ENCODE measurements at places on chromosomes 6 and 20.

- peak; percentile 45 for DNase-seq
These were observed 140.1 kb upstream of the SNX9 start for GRCh38 chr6:157682856-157683481.

GRCh38 chr20:9128568-9128967, 59.7 kb downstream of the PLCB4 start:
- no peak for DNase-seq

DNA sequence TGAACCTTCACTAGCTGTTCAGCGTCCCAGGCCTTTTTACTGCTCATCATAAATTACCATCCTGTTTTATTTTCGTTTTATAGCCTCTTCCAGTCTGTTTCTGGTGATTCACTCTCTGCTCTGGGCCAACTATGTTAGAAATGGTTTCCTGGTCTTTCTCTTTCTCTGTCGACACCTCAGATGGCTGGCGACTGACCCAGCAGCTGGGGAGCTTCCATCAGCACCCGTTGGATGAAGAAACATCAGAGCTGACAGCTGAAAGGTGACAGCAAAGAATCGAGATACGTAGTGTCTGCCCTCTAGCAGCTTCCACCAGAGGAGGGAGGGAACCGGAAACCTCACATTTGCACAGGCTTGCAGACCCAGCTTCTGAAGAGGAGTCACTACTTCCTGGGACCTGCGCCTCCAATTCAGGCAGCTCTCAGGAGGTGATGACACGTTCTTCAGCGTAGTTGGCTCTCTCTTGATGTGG, 82.9 kb upstream of the MLN start:
- peak; percentile 85 for DNase-seq

- no peak for DNase-seq
These were observed 1.3 kb upstream of the MTFR2 start for GRCh38 chr6:136251394-136251793.

- DNase-seq, result no peak
These were observed 30.2 kb downstream of the SLC2A10 start for GRCh38 chr20:46739431-46740213.

GRCh38 chr20:61835301-61835700, 230.4 kb downstream of the TAF4 start:
- no peak for DNase-seq

- DNase-seq, result no peak
These were observed 109.1 kb downstream of the TOX2 start for GRCh38 chr20:44023515-44024371.

- no peak for DNase-seq
These were observed 41.4 kb downstream of the MYT1 start for GRCh38 chr20:64205611-64206026.

- no peak for DNase-seq
These were observed 93.8 kb upstream of the RPS6KA2 start for GRCh38 chr6:166720856-166721255.

Measured in uterus (tissue), 4 donors.